ENCODE measurements at places on chromosomes 6 and 20.

- DNase-seq, result no peak
Measured at GRCh38 chr20:10023911-10024310, 10.9 kb upstream of the ANKEF1 start.

GRCh38 chr6:157912326-157912725 lies 69.3 kb upstream of the SYNJ2 start:
- DNase-seq, result no peak

DNA sequence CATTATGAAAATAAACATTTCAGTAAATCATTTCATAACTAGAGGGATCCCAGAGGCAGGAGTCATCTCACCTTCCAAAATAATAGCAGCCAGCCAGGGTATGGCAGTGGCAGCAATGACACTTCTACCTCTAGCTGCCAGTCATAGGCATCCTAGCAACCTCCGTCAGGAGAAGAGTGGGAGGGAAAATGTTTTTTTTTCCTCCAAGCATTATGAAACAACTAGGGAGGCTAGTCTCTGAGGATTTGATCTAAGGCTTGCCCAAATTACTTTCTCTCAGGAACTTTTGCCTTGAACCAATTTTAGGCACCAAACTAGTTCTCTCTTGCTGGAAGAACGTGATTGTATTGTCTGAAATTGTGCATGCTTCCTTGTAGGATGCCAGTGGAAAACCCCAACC lies 208.7 kb upstream of the PREP start:
- DNase-seq, result no peak

DNA sequence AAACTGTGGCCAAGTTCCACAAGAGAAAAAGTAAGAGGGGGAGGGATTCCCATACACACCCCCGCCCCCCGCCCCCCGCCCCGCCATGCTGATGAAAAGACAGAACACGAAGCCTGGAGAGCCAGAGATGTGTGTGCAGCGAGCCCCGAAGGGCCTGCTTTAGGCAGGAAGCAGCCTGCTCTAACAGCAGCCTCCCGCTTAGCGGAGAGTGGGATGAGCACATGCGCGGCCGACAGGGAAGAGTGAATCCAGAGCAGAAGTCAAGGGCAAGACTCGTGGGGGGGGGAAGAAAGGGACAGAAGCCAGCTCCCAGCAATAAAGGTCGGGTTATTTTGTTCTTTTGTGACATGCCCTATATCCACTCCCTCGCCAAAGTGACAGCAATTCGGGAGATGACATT lies 67.2 kb upstream of the PTGIS start:
- DNase-seq, result no peak

- no peak for DNase-seq
Measured at GRCh38 chr20:53824779-53825178, 231.1 kb upstream of the ZNF217 start.

- DNase-seq, result no peak
Measured at GRCh38 chr6:105618247-105618646, 215.4 kb upstream of the PREP start.

- no peak for DNase-seq
Measured at GRCh38 chr20:15832512-15832911, 740.7 kb downstream of the KIF16B start.

- peak; percentile 49 for DNase-seq
Measured at GRCh38 chr6:43771858-43772680, 2.1 kb downstream of the VEGFA start.

DNA sequence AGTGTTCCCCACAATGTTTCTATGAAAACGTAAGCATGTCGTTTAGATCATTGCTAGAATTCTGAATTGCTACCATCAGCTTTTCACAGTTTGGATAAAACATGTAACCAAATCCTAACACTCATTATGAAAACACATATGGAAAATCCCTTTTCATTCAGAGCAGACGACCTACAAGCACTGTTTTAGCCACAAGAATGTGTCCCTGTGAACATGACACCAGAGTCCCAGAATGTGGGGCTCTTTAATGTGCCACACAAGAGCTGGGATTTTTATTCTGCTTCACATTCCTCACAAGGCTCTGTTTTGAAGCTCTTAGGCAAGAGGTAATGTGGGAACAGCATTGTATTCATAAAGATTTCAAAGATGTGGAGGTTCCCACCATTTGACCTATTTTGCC lies 141.1 kb upstream of the CITED2 start:
- no peak for DNase-seq

DNA sequence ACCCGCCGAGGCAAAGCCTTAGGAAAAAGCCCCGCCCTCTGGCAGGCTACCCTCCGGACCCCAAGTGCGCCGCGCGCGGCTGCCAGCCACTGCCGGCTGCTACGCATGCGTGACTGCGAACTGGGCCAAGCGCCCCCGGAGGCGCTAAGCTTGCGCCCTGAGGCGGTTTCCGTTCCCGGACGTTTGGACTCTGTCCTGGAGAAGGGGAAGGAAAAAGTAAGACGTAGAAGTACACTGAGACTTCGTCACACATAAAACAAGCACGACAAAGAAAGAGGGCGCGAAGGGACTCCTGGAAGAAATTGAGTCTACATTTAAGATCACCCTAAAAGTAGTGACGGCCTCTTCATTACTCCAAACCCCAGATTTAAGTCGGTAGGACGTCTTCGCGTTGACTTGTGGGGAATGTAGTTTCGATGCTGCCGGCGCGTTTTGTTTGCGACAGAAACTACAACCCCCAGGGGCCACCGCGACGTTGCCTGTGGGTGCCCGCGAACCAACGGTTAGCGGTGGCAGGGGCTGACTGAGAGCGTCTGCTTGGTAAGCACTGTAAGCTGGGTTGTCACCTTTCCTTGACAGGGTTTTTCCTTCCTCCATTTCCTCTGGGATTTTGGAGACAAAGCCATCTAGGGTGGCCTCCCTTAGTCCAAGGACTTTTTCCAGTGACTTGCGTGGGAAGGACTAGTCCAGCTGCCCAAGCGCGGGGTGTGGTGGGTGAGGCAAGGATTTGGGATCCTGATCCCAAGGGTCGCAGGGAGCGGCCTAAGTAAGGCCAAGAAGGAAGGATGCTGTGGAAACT lies at the start of gene CEP57L1:
Gene CEP57L1 (plus strand): TSS at position 472 of the 799 bp plus-strand sequence. CDS start 49,715 bp downstream, outside the sequence.
- DNase-seq, result peak; percentile 97

- no peak for DNase-seq
Measured at GRCh38 chr20:21510414-21511384, 3.2 kb downstream of the NKX2-2 start.
